ENCODE measurements at places on chromosomes 5 and 9.

DNA sequence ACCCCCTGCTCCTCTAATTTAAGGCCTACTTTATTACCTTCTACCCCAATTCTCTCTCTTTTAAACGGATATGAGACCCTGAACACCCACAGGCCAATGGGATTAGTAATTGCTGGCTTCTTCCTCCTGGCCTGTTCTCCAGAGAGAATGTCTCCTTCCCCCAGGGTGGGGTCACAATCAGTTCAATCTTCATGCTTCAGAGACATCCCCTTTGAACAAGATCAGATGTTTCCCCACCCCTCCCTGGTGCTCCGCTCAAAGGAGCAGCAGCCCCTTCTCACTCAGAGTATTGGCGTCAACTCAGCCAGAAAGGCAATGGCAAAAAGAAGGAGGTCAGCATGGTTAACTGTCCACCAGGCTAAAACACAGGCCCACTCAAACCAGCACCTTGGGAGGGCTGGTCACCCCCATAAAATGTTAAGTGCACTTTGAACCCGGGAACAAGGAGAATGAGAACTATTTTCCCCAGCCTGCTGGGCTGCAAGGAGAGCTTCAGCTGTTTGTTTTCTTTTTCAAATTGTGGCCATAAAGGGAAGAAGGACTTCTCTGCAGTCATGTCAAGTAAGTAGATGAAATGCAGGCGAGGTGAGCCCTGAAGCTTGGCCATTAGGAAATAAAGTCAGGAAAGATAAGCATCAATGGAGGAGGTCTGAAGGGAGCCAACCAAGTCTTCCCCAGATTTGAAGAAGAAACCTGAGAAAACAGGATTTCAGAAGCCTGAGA is 20.1 kb downstream of the LHFPL2 start:
- DNase-seq = no peak

GRCh38 chr9:123423311-123423640 is 67.3 kb downstream of the CRB2 start:
- DNase-seq = no peak

- peak; percentile 10 for DNase-seq
These were observed 146.6 kb downstream of the RAPGEF6 start for GRCh38 chr5:131488463-131488862.

DNA sequence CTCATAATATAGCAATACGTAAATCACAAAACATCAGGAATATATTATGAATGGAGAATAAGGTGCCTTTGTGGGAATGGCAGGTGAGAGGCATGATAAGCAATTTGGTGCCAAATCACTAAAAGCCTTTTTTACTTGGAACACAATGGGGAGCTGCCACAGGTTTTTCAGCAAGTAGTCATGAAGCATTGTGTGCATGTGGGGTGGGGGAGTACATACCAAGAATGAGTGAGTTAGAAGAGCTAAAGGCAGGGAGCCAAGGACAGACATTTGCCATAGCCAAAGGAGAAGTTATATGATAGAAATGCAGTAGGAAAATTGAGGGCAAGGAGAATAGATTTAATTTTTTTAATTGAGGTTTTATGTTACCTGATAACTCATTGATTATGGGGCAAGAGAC is 445.0 kb upstream of the SMC2 start:
- DNase-seq = no peak

DNA sequence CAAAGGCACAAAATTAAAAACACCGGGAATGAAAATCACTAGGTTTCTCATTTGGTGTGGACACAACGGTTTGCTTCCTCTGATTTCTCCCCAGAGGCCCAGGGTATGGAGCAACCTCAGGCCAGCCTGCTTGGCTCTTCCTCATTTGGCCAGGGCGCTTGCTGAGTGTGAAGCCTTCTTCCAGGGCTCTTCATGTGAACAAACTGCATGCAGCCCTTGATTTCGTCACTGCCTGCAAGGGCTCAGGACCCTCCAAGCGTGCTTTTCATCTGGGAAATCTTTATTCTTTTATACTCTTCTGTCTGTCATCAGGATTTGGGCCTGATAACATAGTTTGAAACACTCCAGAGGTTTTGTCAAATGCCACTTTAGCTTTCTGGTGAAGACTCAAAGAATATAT is 122.6 kb upstream of the KLF4 start:
- peak; percentile 96 for DNase-seq

Measured in NB4 (cell line).